ENCODE measurements at places on chromosomes 5 and 9.

- peak; percentile 95 for DNase-seq
Observed at GRCh38 chr5:168317521-168318147, 26.2 kb downstream of the WWC1 start.

DNA sequence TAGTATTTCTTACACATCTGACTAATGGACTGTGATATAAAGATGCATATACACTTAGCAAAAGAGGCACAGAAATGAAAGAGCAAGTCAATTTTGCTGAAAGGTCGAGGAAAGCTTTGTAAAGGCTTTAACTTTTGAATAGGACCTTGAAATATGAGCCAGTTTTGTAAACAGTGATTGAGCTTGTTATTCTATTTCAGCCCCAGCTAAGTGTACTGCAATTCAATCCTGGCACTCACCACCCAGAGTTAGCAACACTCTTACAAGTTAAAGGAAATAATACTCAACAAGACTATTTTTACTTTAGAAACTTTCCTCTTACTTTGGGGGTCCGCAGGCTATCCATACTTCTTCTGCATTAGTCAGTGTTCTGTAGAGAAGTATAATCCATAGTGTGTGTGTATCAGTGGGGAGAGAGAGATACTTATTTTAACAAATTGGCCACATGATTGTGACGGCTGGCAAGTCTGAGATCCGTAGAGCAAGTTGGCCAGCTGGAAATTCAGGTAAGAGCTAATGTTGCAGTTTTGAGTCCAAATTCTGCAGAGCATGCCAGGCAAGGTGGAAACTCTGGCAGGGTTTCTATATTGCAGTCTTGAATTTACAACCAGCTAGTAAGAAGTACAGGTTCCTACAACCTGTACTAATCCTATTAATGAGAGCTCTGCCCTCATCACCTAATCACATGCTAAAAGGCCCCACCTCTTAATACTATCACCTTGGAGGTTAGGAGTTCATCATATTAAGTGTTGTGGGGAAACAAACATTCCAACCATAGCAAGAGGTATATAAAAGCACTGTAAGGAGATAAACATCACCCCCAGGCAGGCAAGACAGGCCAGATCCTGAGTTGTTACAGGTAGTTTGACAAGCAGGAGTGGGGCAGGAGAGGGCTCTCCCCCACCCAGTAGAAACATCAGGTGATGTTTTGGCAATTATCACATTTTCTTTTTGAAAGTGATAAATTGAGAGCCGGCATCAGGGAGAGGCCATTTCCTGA lies 33.6 kb downstream of the IL7R start:
- no peak for DNase-seq

DNA sequence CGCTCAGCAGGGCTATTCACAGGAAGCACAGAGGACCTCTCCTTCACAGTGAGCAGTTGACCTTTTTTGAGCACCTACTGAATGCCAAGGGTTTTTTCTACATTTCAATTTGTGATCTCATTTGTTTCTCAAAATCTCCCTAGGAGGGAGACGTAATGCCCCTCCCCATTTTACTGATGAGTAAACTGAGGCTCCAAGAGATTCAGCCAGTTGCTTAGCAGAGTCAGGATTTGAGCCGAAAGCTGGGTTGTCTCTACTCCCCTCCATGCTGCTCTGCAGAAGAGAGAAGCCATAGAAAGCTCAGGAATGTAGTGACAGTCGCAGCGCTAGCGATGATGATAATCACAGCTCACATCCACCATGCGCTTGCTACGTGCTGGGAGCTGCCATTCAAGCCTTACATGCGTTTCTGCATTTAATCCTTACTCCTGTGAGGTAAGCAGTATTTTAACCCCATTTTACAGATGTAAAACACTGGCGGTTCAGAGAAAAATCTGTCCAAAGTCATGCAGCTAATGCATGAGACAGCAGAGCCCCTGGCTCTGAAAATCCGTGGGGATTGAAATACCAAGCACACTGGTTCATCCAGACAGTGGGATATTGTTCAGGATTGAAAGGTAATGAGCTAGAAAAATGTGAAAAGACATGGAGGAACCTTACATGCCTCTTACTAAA lies 33.8 kb downstream of the ERGIC1 start:
- DNase-seq: no peak

DNA sequence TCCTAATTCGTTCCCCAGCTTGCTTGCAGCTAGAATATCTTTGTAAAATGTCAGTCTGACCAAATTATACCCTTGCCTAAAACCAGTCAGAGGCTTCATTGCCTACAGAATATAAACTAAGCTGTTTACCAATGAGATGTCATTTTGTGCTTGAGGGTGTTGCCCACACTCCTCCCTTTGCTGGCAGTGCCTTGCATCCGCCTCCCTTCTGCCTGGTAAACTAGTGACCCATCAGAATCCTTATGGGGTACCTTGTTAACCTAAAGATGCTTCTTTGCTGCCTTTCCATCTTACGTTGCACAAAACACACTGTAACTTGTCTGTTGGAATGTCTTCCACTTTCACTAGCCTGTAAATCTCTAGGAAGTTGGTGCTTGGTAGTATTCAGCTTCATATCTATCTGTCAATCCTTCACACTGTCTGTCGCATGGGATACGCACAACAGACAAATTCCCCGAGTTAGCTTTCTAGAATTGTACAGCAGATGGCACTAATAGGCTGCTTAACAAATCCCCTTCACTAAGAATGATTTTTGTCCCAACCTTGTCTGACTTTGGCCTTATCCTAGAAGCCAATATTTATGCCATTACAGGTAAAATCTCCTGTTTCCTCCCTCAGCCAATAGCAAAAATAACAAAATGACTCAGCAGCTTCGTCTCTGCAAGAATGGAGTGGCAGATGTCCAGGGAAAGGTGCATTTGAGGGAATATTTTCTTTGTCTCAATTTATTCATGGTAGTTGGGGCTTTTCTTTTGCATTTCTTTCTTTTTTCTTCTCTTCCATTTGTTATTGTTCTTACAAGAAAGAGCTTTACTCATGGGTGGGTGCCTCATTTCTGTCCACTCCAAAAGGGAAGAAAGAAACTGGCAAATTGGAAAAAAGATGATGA lies 3.0 kb downstream of the NUDT2 start:
- peak; percentile 44 for DNase-seq

DNA sequence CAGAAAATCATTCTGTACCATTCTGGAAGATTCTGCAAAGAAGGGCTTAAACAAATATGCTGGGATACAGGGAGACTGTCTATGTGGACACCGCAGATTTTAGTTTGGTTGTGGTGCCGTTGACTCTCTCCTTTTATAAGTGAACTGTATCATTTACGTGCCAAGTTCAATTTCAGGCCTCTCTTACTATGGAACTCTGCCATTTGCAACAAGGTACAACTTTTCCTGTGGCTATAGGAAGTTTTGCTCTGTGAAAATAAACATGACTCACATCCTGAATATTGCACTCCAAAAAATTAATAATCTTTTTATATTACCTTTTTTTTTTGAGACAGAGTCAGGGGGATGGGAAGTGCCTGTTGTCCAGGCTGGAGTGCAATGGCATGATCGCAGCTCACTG lies 29.7 kb upstream of the CSNK1G3 start:
- DNase-seq: no peak

DNA sequence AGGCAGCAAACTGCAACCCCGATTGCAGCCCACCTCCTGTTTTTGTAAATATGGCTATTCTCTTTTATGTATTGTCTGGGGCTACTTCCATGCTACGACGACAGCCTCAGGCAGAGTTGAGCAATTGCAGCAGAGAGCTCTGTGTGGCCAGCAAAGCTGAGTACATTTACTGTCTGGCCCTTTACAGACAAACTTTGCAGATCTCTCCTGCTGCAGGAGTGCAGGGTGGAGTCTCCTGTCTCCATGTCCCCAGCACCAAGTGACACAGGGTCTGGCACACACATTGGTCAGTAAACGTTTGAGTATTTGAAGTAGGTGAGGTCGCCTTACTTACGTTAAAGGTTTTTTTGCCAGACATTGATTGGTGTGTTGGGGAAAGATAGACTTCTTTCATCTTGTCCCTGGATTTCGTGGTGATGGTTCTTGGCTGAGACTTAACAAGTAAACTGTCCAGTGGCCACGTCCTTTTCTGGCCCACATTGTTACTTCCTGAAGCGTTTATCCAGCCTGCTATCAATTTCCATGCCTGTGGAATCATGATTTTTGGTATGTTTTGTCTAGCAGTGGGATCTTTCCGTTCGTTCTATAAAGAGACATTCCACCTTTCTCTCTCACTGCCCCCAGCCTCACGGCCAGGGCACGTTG lies 27.2 kb downstream of the PRRC2B start:
- no peak for DNase-seq

DNA sequence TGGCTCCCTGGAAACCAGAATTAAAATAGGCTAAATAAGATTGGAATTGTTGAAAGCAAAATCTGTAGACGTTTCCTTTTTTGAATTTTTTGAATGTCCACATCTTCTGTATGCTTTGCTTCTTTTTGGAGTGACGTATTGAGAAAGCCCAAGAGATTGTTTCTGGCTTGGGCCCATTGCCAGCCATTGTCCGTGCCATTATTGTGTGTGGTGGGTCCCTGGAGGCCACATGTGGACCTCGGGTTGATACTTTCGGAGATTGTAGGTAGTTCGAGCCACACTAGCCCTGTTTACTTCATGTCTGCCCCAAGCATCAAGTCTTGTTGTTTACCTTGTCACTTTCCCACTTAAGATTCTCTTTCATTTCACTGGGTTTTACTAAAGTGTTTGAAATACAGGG lies 106.0 kb downstream of the PALM2AKAP2 start:
- DNase-seq: no peak

- peak; percentile 79 for DNase-seq
Observed at GRCh38 chr9:110626101-110626829, 42.3 kb upstream of the MUSK start.

GRCh38 chr9:31321256-31321655 lies 1063.2 kb upstream of the ACO1 start:
- no peak for DNase-seq

GRCh38 chr9:115378241-115378640 lies 260.3 kb upstream of the TNC start:
- DNase-seq: no peak

DNA sequence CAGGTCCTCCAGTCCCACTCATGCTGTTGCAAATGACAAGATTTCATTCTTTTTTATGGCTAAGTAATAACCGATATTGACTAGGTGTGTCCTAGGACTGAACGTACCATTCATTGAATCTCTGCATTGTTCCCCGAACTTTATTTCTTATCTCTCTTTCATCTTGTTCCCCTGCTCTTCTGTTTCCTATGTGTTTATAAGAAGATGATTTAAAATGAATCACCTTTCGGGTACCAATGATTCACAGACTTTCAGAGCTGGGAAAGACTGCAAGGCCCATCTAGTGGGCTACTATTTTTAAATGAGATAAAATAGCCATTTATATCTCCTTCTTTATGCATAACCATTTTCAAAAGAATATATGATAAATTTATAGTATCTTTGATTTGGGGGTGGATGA lies 133.0 kb downstream of the CDH18 start:
- no peak for DNase-seq

- DNase-seq: peak; percentile 47
Observed at GRCh38 chr5:172683645-172684471, 42.8 kb downstream of the NEURL1B start.

- DNase-seq: peak; percentile 20
Observed at GRCh38 chr5:81748556-81748955, 2.3 kb downstream of the SSBP2 start.

- DNase-seq: no peak
Observed at GRCh38 chr5:172533399-172534228, 79.3 kb upstream of the SH3PXD2B start.

GRCh38 chr5:121726991-121727390 lies 124.7 kb upstream of the FTMT start:
- DNase-seq: no peak

- DNase-seq: no peak
Observed at GRCh38 chr9:129182122-129182521, 4.1 kb upstream of the IER5L start.

GRCh38 chr5:151081431-151082281 lies 822 bp upstream of the TNIP1 start:
- peak; percentile 90 for DNase-seq

DNA sequence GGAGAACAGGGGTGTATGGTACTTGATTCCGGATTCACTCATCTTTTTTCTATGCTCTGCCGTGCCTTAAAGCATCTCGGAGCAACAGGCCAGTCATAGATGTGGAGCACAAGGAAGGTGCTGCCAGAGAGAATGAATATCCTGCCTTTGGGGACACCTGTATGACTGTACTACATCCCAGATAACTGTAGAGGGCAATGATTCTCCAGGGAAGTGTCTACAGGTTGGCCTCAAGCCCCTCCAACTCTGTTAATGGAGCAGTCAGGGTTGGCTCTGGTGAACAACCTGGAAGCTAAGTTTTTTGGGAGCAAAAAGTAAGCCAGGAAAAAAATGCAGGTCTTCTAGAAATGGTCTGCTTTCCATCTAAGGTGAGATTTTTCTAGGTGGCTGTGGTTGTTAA lies 71.0 kb downstream of the NREP start:
- DNase-seq: no peak

- DNase-seq: peak; percentile 82
Observed at GRCh38 chr5:139147483-139148087, 50.6 kb downstream of the SIL1 start.

DNA sequence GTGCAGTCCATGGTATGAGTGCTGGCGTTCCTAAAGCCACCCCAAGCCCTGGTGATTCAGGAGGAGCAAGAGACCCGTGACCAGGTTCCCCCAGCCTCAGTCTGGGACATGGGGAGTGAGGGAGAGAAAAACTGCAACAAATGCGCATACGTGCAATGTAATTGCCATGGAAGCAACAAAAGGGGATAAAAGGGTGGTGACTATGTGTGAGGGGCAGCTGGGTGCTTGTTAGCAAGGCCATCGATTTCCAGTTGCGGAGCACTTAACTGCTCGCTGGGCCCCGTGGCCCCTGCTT lies 709 bp upstream of the SH3PXD2B start:
- no peak for DNase-seq

GRCh38 chr9:97717866-97718265 lies 20.7 kb upstream of the XPA start:
- DNase-seq: no peak

- peak; percentile 67 for DNase-seq
Observed at GRCh38 chr5:54867310-54867944, 118.0 kb downstream of the ESM1 start.

GRCh38 chr5:124735169-124735858 lies 11.1 kb downstream of the ZNF608 start:
- peak; percentile 87 for DNase-seq

GRCh38 chr5:177972613-177973012 lies 23.4 kb downstream of the PROP1 start:
- DNase-seq: peak; percentile 9

- no peak for DNase-seq
Observed at GRCh38 chr9:135326141-135326540, 153.4 kb upstream of the PPP1R26 start.

GRCh38 chr5:120761986-120762385 lies 297.9 kb downstream of the PRR16 start:
- DNase-seq: no peak

DNA sequence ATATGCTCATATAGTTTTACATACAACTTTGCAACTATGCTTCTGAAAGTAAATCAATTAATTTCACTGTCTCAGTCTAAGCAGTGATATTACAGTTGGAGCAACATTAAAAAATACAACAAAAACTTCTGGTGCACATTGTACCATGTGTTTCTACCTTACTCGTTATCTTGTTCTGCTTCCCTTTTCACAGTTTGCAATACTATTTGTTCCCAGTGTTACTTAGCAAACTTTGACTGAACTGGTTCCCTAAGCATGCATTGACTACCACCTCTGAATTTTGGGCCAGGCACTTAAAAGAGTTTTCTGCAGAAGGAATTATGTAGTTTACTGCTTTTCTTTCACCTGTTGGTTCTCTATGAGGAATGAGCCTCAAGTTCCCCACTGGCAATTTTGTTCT lies 152.7 kb downstream of the SEC61B start:
- no peak for DNase-seq

Data from fibroblast of skin of scalp (primary cell).